HFFc6 (cell line): ENCODE measurements at places on chromosomes 3 and 15. TPM values are rescaled to one million over a fixed set of nuclear protein-coding genes. Genes with fewer than 3 reads are reported as not detected.

Gene ZKSCAN7
- 0.55 and 0.88 TPM in 2 replicates for total RNA-seq

Gene DENND6A
- total RNA-seq, result 6.3 to 7.8 TPM (median 7.3 TPM) in 3 replicates

Gene CCDC13
- total RNA-seq, result 0.31 and 0.44 TPM in 2 replicates

Gene SLC25A36
- 30.3 and 31.8 TPM in 2 replicates for total RNA-seq

Gene ANKRD63
- total RNA-seq, result not detected in 3 replicates

Gene CYP1A2
- total RNA-seq, result not detected in 2 replicates

Gene TERC
- total RNA-seq, result 11.8 to 19.1 TPM (median 13.1 TPM) in 3 replicates

Gene APH1B
- 24.1 to 38.2 TPM (median 28.9 TPM) in 3 replicates for total RNA-seq

Gene CLDN16
- 0.07 to 0.40 TPM in 2 of 3 replicates, not detected in the other for total RNA-seq

Gene ARPP21
- not detected in 3 replicates for total RNA-seq

Gene ITGB5
- total RNA-seq, result 236 to 365 TPM (median 285 TPM) in 3 replicates

Gene SCN11A
- total RNA-seq, result not detected in 3 replicates

Gene SEMA3B
- total RNA-seq, result 23.2 and 26.6 TPM in 2 replicates

Gene MYO5C
- 0.02 to 0.03 TPM in 2 of 3 replicates, not detected in the other for total RNA-seq

Gene CPEB1
- total RNA-seq, result 4.3 to 5.6 TPM (median 4.6 TPM) in 3 replicates

Gene GOLGA6A
- not detected in 2 replicates for total RNA-seq

Gene HIGD2B
- total RNA-seq, result not detected in 3 replicates
